NCI-H446 (cell line): ENCODE measurements at places on chromosomes 2 and 18.

DNA sequence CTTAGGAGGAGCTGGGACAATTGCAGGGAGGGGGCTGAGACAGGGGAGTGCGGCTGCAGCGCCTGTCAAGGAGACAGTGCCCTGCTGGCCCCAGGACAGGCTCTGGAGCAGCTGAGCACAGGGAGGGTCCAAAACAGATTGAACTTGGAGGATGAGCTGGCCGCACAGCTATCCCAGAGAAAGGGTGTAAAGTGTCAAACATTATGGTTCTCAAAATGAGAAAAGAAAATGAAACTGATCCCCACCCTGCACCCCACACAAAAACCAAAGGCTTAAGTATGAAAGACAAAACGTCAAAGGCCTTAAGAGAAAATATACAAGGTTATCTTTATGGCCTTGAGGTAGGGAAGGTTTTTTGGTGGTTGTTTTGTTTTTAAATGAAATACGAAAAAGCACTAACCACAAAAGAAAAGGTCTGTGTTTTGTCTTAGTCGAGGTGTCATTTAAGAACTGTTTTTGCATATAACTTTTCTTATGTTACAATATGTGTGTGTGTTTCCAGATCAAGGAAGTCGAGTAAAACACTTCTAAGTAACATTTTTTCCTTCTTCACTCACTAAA lies 111.8 kb downstream of the HDAC4 start:
- no peak for DNase-seq

GRCh38 chr2:96907115-96908041 lies 37.5 kb upstream of the SEMA4C start:
- peak; percentile 2 for DNase-seq

GRCh38 chr2:44112096-44112495 lies 56.6 kb upstream of the PPM1B start:
- DNase-seq = no peak

DNA sequence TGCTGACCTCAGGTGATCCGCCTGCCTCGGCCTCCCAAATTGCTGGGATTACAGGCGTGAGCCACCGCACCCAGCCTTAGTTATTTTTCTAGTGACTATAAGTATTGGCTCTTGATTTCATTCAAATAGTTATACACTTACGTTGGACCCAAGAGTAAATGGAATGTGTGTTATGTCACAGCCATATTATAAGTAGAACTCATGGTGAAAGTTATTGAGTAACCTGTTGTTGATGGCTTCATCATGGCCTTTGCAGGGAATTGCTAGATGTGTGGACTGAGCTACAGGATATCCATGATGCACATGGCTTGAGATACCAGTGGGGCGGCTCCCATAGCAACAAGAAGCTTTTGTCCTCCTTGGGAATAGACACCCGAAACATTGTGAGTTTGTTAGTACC lies 44.7 kb downstream of the AFTPH start:
- no peak for DNase-seq

DNA sequence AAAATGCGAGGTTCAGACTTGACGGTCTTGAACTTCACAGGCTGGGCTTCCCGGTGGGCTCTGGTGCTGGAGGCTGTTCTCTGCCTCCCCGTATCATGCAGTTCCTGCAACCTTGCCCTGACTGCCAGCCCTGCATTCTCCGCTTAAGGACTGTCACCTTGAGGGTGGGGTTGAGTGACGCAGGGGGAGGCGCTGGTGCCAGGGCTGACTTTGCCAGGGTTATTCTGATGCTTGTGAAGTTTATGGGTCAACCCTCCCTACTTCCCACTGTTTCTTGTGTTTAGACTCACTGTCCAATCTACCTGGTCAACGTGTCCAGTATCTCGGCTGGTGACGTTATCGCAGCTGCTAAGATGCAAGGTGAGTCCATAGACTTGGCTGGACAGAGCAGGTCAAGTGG lies 37.5 kb upstream of the MAPRE3 start:
- no peak for DNase-seq

- no peak for DNase-seq
These were observed 65.6 kb downstream of the SCG2 start for GRCh38 chr2:223536546-223536945.

- DNase-seq = no peak
These were observed 225.9 kb upstream of the MGAT5 start for GRCh38 chr2:134027980-134028379.

DNA sequence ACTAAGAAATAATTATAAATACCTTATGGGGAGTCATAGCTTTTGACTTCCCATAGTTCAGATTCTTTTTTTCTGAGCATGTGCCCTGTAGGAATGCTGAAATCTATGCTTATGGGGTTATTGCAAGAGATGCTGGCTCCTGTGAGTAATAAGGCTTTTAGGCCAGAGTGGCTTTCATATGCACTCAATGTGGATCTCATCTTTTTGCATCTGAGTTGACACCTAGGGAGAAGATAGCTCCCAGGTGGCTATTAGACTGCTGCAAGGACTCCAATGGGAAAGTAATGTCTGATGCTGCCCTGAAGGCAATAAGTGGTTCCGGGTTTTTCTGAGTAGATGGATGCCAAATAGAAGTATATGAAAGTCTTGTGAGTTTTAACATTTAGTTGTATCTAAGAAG lies 21.0 kb downstream of the DNAH6 start:
- DNase-seq = no peak

DNA sequence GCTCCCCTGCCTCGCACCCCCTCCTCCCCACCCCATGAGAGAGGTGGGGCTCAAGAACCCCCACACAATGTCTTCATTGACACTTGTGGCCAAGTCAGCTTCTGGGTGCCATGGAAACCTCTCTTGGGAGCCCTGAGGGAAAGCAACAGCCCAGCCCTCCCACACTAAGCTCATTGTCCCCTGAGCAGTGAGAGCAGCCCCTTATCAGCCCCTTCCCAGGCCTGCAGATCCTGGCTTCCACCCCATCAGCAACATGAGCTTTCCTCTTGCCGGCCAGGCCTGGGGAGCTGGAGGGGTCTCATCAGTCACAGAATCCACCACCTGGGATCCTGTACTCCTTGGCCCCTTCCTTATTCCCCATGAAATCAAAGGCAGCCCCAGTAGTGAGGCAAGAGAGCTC lies 107.8 kb upstream of the ST3GAL5 start:
- no peak for DNase-seq

DNA sequence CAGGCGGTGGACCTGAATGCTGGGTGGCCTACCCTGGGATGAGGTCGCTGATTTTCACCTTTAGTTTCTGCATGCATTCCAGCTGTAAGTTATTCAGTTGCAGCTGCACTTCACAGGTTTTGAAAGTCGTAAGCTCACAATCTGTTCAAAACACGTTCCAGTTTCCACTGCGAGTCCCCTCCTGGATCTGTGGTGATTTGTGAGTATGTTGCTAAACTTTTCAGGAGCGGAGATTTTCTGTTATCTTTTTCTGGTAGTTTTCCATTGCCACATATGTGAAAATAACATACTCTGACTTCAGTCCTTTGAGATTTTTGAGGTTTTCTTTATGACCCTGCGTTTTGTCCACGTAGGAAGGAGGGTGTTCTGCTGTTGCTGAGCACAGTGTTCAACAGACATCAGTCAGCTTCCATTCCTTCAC lies 102.1 kb downstream of the SNTG2 start:
- no peak for DNase-seq
